Transverse colon (tissue), 4 donors: ENCODE measurements at places on chromosomes 3 and 15. TPM values are rescaled to one million over a fixed set of nuclear protein-coding genes. Genes with fewer than 3 reads are reported as not detected.

DNA sequence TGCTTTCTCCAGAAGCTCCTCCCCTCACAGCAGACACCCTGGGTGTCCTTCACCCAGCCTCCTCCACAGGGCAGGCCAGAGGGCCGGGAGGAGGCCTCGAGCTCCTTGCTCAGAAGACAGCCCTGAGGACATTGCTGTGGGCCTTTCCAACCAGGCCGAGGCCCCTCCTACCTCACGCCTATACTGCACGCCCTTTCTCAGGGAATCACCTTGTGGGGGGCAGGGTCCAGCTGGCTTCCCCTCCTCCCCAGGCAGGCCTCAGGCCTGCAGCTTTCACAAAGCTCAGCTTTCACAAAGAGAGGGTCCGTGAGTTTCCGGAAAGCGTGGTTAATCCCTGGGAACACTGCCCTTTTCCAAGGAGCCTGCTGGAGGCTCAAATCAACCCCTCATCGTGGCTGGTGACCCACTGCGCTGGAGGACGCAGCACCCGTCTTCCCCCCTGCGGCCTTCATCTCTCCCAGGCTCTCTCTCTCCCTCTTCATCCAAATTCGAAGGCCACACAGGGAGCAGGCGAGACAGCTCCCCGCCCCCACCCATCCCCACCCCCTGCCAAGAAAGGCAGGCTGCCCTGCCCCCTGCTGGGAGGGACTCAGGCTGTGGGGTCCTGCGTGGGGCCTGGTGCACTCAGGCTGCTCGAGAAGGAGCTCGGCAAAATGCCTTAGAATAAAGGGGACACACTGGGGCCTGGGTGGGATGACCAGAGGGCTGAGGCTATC lies 79.4 kb downstream of the OCA2 start:
- no peak for DNase-seq

- no peak for DNase-seq
Observed at GRCh38 chr3:192246847-192247559, 480.3 kb downstream of the FGF12 start.

GRCh38 chr3:27633224-27633545 lies 88.9 kb downstream of the EOMES start:
- DNase-seq = no peak

DNA sequence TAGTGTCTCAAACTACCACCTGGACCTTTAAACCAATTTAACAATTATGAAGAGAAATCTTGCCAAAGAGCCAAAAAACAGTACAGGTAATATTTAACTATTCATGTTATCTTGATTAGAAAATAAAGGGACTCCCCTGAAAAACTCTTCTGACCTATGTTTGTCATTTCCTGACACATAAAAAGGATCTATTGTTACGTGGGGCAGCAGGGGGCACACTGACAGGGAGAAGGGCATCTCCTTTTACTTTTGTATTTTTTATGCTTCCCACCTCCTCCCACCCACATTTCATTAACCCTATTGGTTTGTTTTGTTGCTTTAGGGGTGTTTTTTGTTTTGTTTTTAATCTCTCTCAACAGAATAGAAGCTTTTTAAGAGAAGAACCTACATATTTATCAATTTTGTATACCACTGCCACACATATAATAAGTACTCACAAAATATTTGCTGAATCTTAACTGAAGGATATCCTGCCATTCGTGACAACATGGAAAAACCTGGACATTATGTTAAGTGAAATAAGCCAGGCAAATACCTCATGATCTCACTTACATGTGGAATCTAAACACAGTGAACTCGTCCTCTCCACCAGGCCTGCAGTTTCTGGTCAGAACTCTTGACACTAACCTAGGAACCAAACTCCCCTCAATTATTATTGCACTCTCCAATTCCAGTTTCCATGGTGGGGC lies 17.7 kb downstream of the STAG1 start:
- no peak for DNase-seq

DNA sequence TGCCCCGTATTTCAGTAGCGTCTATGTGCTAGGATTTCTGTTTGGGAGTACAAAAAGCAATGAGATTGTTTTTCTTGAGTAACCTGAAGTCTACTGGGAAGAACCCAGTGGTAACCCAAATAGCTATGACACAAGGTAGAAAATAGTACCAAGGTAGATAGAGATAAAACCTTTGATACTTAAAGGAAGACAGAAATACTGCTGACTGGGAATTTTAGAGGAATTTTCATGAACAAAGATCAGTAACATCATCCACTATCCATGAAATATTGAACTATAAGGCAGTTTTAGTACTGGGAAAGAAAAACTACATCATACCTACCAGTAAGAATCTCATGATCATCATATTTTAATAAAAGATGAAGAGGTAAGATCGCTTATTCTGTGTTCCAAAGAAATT lies 489.8 kb downstream of the LPP start:
- no peak for DNase-seq

Gene UACA
- total RNA-seq = 19.5 TPM

Gene CYP1A2
- total RNA-seq = not detected
